Activated naive CD4-positive, alpha-beta T cell treated with Interleukin-2 at 50 U/mL for 16 hours (primary cell): ENCODE measurements at places on chromosomes 5 and 9.

DNA sequence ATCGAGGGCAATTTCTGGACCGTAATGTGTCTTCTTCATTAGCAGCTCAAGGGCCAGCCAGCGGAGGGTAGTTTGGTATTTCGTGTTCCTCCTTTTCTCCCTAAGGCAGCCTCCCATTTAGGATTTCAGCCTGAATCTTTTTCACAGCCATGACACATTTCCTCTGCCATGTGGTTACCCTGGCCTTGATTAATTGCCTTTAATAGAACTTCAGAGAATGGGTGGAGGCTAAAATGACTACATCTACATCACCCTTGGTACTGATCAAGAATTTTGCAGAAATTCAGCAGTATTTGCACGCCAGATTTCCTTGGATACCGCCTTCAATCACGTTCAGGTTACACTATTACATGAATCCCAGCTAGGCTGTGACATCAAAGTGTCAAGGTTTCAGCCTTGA is 58.0 kb downstream of the ADAMTS16 start:
- DNase-seq, result no peak

DNA sequence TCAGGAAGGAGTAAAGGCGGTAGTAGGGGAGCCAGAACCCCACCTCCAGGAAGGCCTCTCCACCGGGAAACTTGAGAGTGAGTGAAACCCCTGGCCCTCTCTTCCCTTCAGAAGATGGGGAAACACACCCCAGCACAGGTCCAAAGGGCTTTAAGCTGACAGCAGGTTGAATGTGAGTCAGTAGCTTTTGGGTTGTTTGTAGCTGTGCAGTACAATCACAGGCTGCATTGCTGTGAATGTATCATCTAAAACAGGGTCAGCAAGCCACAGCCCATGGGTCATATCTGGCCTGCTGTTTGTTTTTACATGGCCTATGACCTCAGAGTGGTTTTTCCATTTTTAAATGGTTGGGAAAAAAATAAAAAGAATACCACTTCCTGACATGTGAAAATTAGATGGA is 10.0 kb downstream of the OTULINL start:
- DNase-seq, result no peak

DNA sequence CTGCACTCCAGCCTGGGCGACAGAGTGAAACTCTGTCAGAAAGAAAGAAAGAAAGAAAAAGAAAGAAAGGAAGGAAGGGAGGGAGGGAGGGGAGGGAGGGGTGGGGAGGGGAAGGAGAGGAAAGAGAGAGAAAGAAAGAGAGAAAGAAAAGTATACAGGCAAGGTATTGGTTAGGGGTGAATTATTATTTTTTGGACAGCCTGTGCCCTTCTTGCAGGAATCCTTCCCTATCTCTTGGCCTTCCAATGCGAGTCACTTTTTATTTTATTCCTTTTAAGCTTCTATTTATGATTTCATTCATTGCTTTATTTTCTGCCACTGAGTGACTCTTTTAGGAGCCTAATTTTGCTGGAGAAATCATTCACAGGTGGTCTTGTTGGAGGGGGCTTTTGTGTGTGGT is 98.7 kb downstream of the PDE8B start:
- DNase-seq, result no peak

GRCh38 chr9:82168585-82168984 is 180.0 kb downstream of the SPATA31D1 start:
- no peak for DNase-seq

DNA sequence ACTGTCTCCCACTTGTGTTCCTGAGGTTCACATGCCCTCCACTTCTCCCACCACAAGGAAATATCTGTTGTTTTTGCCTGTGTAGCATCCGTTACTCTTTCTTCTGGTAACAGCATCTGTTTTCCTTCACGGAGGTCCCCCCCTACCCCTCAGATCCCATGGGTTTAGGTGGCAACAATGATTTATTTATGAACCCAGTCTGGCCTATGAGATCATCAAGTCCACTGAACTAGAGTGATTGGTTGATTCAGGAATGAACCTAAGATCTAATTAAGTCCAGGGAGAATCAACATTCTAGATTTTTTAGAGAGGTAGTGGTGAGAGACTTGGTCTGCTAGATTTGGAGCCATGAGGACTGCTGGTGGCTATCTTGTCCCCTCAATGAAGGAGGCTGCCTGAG is 166.8 kb downstream of the NR3C1 start:
- DNase-seq, result no peak

DNA sequence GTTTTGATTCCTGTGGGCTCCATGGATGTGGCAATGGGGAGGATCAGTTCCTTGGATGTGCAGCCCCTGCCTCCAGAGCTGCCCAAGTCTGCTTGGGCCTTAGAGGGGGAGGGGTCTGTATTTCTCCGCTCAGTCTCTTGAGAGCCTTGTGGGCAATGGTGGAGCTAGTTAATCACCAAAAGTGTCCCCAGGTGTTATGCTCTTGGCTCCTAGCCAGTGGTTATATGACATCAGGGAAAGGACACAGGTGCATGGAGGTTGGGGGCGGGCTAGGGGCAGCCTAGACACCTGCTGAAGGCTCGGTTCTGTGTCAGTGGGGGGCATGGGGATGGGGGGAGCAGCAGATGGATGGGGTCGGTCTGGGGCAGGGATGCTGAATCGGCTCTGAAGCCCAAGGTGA is 12.4 kb upstream of the ARAP3 start:
- DNase-seq, result no peak

GRCh38 chr9:123591283-123591682 is 235.3 kb downstream of the CRB2 start:
- DNase-seq, result no peak

DNA sequence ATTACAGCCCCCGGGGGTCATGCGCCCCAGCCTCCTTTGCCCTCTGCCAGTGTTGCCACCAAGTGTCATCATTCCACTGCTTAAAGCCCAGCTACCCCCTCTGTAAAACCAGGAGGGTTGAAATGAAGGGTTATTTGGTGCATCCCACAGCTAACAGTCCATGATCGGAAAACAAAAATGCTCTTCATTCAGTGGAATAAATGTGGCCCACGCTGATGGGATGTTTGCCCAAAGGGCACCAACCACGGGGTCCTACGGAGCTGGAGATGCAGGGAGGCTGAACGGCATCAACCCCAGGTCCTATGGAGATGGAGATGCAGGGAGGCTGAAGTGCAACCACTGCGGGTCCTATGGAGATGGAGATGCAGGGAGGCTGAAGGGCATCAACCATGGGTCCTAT is 218.5 kb upstream of the IRX1 start:
- no peak for DNase-seq

DNA sequence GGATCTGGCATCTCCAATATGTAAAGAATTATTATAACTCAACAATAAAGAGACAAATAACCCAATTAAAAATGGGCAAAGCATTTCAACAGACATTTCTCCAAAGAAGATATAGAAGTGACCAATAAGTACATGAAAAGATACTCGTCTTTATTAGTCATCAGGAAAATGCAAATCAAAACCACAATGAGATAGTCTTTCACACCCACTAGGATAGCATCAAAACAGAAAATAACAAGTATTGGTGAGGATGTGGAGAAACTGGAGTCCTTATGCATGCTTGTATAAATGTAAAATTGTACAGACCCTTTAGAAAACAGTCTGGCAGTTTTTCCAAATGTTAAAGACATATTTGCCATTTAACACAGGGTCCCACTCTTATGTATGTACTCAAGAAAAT is 39.1 kb upstream of the ITGA1 start:
- no peak for DNase-seq

DNA sequence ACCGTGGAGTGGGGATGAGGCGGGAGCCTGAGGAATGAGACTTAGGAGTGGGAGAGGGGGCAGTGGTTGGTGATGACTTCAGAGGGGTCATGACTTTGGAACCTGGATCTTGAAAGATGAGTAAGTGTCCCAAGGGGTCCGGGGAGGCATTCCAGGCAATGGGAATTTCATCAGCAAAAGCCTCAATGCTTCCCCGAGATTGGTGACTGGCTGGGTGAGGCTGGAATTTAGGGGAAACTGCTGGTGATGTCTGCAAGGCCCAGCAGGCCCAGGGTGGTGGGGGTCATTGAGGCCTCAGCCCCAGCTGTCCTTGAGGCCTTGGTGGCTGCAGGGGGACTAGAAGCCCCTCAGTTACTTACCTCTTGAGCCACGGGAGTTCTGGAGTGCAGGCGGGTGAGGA is 7.5 kb downstream of the NDST1 start:
- DNase-seq, result no peak

DNA sequence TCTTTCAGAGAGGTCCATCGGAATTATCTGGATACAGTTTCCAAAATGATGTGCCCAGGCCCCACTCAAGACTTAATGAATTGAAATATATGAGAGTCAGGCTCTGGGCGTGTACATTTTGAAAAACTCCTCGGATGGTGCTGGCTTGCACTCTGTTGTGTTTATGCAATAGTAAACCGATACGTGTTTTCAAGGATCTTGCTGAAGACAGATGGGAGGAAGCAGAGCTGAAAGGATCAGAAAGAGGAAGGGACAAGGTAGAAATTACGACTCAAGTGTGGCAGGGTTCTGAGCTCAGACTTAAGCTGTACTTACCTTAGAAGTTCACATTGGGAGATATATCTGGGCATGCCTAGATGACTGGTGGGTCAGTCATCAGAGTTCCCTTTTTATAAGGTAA is 13.7 kb upstream of the STOM start:
- DNase-seq, result no peak

- no peak for DNase-seq
Measured at GRCh38 chr9:108205276-108205675, 650.5 kb downstream of the ACTL7B start.

DNA sequence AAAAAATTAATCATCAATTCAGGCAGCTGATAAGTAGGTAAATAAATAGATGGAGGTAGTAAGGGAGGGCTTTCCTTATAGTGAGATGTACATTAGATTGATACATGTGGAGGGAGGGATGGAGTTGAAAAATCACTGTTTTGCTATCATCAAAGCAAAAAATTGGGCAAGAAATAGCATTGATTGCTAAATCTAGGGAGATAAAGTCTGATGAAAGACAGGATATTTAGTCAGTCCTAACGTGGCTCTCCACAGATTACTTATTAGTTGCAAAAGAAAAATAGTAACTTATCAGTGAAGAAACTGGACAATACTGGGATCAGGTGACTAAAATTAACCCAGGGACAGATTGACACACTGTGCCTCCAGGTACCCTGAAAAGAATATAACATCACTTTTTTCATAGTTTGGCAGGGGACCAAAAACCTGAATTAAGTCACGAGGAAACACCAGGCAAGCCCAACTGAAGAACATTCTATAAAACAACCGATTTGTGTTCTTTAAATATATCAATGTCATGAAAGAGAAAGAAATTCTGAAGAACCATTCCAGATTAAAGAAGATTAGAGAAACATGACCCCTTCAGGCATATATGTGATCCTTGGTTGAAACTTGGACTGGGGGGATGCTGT is 27.1 kb upstream of the GOLPH3 start:
- no peak for DNase-seq

- DNase-seq, result no peak
Measured at GRCh38 chr9:99374793-99375192, 152.7 kb downstream of the SEC61B start.

DNA sequence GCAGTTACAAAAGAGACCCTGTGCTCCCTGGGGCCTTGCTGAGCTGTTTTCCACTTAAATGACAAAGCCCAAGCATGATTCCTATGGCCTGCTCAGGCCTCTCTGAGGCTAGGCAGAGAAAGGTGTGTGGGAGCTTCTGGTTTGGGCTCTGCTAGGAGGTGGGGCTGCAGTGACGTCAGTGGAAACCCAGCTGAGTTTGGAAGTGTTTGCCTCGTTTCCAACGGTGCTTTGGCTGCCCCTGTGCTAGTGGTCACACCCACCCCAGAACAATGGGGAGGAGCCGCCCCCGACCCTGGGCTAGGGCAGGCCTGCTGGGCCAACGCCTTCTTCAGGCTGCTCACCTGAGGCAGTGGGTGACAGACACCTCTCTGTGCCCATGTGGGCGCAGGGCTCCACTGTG is 10.4 kb downstream of the ANGPTL2 start:
- no peak for DNase-seq

DNA sequence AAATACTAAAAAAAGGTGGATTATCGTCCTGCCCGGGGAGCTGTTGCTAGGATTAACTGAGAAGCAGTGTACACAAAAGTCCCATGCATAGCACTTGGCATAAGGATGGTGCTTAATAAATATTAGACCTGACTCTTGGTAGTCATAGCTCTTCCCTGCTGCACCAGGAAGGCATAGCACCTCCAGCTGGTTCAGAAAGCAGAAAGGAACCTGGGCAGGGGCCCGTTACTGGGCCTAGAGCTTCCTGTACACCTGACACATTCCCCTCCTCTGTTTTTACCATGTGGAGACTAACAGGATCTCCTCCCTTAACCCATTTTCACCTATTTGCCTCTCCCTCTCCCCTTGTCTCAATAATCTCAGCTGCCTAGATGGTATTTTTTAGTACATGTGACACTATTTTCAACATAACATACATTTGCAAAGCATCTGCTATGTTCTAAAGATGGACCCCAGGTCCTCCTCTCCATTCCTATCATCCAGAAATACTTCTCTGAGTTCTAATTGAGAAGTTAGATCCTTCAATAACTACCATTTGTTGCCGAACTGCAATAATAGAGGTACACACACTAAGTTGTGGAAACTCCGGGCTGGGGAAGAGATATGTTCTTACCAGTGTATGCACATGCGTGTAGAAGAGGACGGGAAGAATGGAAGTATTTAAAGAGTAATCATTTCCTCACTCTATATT is 3.2 kb upstream of the ANP32B start:
- DNase-seq, result no peak

- no peak for DNase-seq
Measured at GRCh38 chr9:134597041-134597913, 44.3 kb upstream of the COL5A1 start.

GRCh38 chr5:99176186-99176585 is 247.4 kb upstream of the CHD1 start:
- no peak for DNase-seq

- DNase-seq, result no peak
Measured at GRCh38 chr5:90930756-90931431, 372.3 kb downstream of the ADGRV1 start.

DNA sequence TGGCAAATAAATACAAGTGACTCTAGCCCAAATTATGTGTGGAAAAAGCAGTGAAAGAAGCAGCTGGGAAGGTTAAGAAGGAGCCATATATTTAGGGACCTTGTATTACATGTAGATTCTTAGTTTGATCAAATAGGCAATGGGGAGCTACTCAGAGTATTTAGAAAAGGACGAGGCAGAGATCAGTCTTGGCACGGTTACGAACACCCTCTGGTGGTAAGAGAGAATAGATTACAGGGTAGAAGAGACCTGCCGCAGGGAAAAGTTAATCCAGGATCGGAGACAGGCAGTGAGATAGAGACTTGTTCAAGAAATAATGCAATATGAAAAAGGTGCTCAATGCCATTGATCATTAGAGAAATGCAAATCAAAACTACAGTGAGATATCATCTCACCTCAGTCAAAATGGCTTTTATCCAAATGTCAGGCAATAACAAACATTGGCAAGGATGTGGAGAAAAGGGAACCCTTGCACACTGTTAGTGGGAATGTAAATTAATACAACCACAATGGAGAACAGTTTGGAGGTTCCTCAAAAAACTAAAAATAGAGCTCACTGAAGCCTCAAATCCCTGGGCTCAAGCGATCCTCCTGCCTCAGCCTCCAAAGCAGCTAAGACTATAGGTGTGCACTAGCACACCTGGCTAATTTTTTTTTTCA is 12.0 kb downstream of the INIP start:
- no peak for DNase-seq
